ENCODE measurements at places on chromosomes 11 and 22.

GRCh38 chr11:114399490-114400215 is 658 bp downstream of the C11orf71 start:
- DNase-seq: no peak

- DNase-seq: no peak
Observed at GRCh38 chr11:3865388-3866193, 10.1 kb downstream of the STIM1 start.

DNA sequence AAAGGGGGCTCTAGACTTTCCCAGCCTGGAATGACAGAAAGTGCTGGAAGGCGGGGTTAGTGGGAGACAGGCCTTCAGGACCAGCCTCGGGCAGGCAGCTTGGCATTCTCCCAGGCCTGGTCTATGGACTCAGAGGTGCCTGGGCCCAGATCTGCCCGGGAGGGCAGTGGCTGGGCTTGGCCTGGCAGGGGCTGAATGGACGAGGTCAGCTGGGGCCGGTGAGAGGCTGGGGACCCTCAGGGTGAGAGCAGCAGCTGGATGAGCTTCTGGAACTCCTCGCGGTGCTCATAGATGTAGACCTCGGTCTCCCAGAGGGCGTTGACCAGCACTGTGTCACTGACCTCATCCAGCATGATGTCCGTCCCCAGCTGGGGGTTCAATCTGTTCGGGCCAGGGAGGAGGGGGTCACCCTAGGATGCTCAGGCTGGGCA is 1.5 kb upstream of the BAIAP2L2 start:
- no peak for DNase-seq

DNA sequence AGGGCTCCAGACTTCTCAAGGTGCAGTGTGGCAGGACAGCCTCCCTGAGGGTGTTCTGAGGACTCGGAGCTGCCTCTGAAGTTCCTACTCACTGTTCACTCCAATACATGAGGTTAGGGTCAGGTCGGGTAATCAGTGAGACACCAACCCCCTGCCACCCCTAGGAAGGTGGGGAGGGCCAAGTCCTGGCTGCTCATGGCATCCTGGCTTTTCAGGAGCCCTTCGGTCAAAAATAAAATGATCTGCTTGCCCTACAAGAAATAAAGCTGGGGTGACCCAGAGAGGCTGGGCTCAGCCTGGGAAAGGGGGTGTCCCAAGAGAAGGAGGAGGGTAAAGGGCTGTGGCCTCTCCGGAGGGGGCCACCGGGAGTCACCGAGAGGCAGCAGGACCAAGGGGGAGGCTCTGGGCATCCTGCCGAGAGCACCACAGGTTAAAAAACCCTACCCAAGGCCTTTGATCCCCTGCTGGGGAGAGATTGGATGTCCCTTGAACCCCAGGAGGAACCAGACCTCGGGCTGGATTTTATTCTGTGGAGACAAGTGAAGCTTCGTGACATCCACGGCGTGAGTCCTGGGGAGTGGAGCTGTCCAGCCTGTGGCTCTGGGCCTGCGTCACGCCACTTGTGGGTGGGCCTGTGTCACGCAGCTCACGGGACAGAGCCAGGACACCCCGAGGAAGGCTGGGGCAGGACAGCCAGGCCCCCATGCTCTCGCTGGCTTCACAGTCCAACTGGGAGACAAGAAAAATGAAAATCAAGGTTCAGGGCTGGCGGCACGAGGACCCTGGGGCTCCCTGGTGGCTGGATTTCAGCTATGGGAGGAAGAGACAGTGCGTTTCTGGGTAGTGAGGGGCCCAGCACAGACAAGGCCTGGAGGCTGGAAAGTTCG is 102.2 kb upstream of the FGF3 start:
- DNase-seq: no peak

- DNase-seq: no peak
Observed at GRCh38 chr11:20647976-20648565, 21.3 kb upstream of the NELL1 start.

DNA sequence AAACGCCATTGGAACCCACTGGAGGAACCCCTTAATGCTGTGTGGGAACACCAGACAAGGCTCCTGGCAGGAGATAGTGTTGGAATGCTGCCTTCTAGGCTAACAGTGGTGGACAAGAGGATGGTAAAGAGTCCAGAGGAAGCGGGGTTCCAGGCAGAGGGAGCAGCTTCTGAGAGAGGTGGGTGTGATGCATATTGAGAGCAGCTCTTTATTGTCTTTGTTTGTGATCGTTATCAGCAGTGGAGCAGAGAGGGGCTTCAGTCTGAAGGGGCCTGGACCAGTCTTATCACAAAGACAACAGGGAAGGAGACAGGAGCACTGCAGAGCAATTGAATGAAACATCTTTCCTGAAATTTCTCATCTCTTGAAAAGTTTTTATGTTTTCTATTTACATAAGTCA is 106.8 kb upstream of the PLET1 start:
- DNase-seq: no peak

- DNase-seq: no peak
Observed at GRCh38 chr11:34836958-34837856, 79.0 kb downstream of the APIP start.

- DNase-seq: no peak
Observed at GRCh38 chr11:114090225-114090910, 30.9 kb downstream of the ZBTB16 start.

DNA sequence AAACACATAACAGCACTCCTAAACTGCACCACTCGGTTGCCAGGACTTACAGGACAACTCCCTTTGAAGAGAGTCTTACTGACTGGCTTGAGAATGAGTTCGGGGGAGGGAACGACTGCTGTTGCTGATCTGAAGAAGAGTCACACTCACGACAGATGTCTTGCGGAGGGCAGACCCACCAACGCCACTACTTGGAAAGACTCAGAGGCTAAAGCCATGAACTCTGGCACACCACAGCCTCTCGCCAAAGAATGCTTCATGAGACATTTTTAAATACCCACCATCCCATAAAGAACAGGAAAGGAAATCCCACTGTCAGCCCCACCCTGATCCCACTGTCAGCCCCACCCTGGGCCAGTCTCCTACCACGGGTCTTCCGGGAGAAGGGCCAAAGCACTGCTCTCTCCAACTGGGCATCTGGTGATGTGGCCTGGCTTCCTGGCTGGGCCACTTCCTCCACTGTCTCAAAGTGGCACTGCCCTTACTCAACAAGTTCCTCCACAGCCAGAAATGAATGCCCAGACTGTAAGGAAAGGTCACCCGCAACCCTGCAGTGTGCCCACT is 73.6 kb downstream of the MICAL3 start:
- no peak for DNase-seq

Measured in stimulated activated CD8-positive, alpha-beta memory T cell treated with anti-CD3 and anti-CD28 coated beads, Interleukin-2, amount 100 ng/mL, for 1 hour (primary cell).